ENCODE measurements at places on chromosomes 2 and 18.

GRCh38 chr2:100302585-100302892, 19.8 kb downstream of the LONRF2 start:
- DNase-seq: no peak

DNA sequence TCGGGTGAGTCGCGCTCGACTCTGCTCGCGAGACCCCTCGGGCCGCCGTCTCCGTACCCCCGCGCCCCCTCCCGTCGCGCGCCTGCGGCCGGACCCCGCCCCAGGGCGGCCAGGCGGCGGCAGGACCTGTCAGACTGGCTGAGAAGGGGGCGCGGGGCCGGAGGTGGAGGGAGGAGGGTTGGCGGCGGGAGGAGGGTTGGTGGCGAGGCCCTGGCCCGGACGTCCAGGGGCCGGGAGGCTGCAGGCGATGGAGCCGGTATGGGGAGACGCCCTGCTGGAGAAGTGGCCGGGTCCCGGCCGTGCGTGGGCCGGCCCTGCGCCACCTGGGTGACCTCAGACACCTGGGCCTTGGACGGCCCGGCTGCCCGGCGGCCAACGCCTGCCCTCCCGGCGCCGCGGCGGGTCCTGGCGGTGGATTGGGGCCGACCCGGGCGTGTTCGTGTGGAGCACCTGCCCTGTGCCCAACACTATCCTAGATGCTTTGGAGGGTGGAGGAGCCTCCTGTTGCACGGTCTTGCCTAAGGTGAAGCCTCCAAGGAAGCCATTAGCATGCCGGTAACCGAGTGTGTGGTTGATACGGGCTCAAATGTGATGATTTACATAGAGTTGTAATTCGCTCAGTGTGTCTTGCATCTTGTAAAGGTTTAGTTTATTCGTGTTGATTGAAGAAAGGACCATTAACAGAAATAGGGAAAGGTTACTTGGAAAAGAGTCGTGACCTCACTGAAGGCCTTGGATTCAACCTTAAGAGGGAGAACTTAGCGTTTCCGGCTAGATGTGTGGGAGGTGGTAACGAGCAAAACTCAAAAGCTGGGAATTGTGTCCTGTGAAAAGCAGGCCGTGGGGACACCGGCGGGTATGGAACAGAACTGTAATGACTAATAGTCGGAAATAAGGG, 550 bp downstream of the MYL12B start:
- no peak for DNase-seq

GRCh38 chr18:52694804-52695203, 354.8 kb downstream of the DCC start:
- DNase-seq: no peak

DNA sequence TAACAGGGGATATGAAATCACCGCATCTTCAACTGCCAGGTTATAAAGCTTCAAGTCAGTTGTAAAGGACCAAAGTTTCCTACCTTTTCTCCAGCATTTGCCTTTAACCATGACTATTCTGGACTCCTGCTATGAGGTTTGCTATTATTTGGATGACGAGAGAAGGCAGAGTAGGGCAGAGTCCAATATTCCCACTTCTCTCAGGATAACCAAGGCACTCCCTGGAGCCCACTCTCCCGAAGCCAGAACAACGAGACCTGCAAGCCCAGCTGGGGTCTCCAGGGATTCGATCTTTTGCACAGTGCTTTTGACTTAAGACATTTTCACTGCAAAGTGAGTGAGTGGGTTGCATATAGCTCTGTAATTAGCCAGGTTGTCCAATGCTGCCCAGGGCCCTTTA, 77.1 kb upstream of the ZNF397 start:
- DNase-seq: no peak

DNA sequence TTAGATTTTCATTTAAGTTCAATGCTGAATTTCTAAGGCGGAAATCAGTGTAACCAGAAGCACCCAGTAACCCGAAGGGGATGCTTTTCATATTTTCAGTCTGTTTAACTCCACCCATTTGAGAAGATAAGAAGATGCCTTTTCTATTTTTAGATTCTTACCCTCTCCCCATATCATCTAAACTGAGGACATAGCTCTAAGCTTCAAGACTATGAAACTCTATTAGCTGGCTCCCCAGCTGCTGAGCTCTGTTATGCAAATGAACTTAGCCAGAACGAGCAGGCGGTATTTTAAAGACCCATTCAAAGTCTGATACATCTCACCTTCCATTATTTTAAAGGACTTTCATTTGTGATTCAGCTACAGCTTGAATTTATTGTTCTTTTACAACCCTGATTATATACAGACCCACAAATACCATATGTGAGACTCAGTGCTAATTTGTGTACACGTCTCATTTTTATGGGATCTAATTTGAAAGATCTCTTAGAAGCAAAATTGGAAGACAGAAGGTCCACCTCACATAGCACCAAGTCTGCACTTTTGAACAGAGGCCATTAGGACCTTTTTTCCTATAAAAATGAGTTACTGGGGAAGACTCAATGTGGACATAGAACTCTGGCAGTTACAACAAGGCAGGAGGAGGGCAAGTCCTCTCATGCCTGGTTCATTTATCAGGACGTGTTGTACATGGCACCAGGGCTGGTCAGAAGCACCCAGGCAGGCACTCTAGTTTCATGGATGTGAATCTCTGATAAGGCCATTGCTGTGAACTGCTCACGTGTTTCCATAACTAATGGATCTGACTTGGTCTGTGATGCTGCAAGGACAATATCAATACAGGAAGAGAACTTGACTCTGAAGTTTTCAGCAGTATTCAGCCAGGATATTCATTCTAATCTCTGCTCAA, 16.3 kb downstream of the CDC42EP3 start:
- DNase-seq: no peak

DNA sequence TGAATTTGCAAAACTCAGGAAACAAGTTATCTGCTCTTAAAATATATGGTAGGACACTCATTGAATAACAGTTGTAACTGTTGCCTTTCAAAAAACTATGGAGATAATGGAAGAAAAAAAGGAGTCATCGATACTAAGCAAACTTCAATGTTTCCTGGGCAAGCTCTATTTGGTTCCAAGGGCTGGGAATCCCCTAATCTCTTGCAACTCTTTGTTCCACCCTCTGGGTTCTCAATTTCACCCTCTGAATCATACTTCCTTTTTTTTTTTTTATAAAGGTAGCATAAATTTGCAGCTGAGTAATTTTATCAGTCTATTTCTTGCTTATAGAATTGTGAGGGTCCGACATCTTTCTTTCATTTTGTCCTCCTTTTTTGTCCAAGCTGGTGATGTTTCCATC, 36.7 kb downstream of the SLC9A4 start:
- DNase-seq: no peak

DNA sequence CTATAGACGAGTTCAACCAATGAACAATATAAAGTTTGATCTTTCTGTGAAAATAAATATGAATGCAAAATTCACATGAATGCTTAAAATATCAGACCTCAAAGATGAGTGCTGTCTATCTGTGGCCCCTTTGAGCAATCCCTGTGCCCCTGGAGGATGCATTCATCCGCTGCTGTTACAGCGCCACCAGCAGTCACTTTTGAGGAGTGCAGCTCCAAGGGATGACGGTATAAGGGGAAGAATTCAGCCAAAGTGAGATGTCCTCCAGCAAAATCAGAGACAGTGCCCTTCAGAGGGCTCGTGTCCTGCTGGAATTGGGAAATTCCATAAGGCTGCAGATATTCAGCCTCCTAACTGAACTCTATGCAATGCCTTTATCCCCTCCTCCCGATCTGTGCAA, 12.0 kb upstream of the CHRNA1 start:
- no peak for DNase-seq

DNA sequence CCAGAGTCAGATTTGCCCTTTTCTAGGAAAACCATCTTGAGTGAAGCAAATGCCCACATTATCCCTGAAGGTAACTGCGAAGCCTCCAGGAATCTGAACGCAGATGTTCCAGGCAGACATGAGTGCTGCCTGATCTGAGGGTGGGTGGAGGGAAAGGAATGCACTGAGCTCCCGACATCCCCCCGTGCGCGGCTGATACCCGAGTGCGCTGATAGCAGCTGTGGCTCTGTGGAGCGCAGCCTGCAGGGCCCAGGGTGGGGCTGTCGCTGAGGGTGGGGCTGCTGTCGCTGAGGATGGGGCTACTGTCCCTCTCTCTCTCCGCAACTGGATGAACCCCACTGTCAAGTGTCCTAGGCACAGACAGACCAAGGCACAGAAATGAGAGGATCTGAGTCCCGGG, 82.4 kb downstream of the GFPT1 start:
- DNase-seq: no peak

- no peak for DNase-seq
Observed at GRCh38 chr2:205387350-205388055, 294.8 kb upstream of the NRP2 start.

GRCh38 chr2:152696476-152696875, 20.8 kb downstream of the PRPF40A start:
- DNase-seq: no peak

DNA sequence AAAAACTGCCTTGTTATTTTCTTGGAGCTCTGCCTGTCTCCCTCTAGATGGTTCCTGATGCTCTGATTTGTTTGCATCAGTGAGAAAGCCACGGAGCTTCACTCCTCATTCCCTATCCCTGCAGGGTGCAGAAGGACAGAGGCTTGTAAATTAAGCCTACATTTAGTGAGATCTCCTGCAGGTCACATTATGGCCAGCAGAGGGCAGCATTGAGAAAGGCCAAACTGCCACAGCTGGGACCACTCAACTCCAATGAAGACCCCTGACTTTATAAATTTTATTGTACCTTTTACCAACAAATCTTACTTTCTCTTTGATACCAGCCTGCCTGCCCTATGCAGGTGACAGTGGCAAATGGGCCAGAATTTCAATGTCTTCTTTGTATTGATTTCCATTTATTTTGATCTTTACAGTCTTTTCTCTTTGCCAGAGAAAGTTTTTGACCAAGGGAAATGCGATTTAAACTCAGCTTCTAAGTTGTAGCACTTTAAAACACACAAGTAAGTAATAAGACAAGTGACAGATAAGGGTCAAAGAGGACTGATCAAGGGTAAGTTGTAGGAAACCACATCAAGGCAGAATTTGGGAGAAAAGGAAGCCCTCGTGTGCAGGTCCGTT, 1029.1 kb upstream of the KLHL29 start:
- peak; percentile 9 for DNase-seq

DNA sequence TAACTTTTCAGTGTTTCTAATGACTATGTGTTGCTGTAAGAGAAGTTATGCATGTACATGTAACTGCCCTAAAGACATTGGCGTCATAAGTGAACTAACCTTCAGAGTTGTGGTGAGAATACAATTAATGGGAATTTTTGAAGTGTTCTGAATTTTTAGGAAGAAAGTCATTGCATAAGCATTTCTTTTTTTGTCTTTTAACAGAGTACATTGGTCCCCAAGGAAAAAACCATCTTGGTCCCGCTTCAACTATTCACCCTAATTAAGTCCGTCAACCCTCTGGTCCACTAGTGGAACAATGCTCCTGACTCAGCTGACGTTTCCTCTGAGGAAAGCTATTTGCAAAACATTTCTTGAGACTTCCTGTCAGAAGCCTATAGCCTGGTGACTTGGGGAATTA, 41.1 kb upstream of the VIT start:
- no peak for DNase-seq

DNA sequence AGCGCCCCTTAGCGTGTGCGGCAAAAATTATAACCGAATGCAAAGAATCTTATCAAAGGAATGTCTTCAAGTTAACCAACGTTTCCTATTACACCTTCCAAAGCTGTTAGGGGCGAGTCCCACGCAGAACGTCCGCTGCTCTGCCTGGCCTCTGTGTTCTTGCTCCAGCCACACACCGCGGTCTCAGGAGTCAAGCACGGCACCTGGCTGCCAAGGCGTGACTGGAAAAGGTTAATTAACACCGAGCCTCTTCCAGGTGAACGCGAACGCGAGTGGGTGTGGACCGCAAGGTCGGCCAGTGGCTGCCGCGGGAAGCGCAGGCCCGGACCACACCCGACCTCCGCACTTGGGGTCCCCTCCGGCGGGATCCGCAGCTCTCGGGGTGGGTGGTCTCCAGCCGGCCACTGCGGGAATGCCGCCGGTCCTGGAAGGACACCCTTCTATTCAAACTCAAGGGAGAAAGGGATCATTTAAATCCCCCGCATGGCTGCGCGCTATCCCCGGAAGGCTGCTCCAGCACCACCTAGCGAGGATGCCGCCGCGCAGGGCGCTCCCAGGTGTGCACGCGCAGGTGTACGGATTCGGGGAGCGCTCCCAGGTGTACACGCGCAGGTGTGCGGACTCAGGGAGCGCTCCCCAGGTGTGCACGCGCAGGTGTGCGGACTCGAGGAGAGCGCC, 830 bp downstream of the CYB5A start:
- no peak for DNase-seq

GRCh38 chr2:127048969-127049897, 57.7 kb downstream of the BIN1 start:
- DNase-seq: no peak

GRCh38 chr2:45072064-45072861, 63.0 kb upstream of the SIX2 start:
- no peak for DNase-seq

DNA sequence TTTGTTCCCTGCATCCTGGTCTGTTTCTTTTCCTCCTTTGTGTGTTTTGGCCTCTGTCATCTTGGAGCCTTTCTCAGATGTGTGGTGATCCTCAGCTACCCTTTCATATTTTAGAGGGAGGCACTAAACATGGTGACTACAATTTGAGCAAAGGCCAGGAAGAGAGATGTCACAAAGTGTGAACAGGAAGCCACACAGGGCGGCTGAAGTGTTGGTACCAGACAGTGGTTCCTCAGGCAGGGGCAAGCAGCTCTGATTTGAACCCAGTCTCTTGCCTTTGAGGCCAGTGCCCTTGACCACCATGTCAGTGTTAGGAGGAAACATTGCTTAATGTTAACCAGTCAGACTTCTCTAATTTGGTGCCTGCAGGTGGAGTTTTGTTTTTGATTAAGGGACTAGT, 9.2 kb downstream of the LRRFIP1 start:
- DNase-seq: no peak

DNA sequence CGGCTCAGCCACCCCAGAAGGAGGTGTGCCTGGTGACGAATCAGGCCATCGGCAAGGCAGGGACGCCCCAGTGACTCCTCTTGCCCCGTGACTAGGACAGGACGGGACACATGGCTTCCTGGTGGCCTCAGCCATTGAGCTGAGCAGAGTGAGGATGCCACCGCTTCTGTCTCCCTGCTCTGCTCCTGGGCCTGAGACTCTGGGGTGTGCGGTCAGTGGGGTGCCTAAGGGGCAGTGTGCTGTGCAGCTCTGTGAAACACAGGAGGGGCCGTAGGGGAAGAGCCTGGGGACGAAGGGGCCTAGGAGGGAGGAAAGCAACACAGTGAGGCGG, 24.3 kb downstream of the IGFBP5 start:
- no peak for DNase-seq

DNA sequence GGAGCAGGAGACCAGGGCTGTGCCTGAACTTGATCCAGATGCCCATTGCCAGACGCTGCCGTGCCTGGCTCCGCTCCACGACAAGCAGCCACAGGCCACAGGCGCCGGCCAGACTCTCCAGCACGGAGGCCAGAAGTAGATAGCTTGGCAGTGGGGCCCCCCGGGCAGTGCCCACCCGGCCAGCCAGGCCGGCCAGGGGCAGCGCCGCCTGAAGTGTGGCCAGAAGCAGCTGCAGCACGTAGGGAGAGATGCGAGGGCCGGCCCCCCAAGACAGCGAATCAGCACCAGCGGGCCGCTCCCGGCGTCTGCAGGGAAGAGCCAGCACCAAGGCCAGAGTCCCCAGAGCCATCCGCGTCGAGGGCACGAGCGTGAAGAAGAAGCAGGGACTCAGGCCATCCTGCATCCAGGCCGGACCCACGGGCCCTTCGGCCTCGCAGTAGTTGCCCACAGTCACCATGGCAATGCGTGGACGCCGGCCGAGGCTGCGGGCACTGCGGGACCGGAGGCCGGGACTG, 484 bp downstream of the ABCB6 start:
- DNase-seq: no peak

- DNase-seq: no peak
Observed at GRCh38 chr2:60158262-60158661, 395.2 kb downstream of the BCL11A start.

GRCh38 chr2:219689676-219690628, 62.5 kb downstream of the SLC4A3 start:
- no peak for DNase-seq
